ENCODE measurements at places on chromosomes 12 and 14.

GRCh38 chr12:114213055-114213581 is 192.8 kb downstream of the TBX5 start:
- DNase-seq, result no peak

- DNase-seq, result no peak
These were observed 85.0 kb upstream of the ANO2 start for GRCh38 chr12:6030081-6030480.

DNA sequence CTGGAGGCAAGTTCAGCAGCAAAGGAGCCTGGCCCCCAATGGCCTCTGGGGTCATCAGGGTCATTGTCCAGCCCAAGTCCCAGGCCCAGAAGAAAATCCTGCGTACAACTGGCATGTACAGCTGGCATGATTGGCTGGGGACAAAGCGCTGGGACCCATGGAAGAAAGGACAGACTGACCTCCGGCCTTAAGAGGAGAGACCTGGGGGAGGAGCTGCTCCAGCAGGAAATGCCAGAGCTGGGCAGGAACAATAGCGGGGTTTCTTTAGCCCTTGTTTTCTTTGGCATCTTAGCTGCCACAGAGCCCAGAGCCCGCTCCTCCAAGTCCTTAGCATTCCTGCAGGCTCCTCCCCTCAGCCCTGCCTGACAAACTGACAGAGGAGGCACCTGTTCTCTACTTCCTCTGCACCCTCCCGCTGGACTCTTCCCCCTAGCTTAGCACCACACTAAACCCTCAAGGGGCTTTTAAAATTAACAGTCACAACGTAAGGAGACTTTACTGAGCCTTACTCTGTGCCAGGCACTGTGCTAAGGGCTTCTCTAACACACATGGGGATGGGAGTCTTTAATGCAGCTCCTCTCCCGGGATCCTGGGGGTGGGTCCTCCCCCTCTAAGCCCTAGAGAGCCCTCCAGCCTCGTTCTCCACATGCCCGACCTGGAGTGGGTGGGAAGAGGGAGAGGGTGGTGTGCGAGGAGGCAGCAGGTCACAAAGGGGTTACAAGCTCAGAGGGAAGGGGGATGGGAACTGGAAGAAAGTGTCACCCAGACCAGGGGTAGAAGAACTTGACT is 1.8 kb upstream of the AQP5 start:
- no peak for DNase-seq

GRCh38 chr14:63388766-63389431 is 70.2 kb upstream of the GPHB5 start:
- peak; percentile 59 for DNase-seq

- no peak for DNase-seq
These were observed 18.2 kb downstream of the PNMA1 start for GRCh38 chr14:73695997-73696396.

- no peak for DNase-seq
These were observed 13.9 kb upstream of the KRT86 start for GRCh38 chr12:52260361-52261207.

DNA sequence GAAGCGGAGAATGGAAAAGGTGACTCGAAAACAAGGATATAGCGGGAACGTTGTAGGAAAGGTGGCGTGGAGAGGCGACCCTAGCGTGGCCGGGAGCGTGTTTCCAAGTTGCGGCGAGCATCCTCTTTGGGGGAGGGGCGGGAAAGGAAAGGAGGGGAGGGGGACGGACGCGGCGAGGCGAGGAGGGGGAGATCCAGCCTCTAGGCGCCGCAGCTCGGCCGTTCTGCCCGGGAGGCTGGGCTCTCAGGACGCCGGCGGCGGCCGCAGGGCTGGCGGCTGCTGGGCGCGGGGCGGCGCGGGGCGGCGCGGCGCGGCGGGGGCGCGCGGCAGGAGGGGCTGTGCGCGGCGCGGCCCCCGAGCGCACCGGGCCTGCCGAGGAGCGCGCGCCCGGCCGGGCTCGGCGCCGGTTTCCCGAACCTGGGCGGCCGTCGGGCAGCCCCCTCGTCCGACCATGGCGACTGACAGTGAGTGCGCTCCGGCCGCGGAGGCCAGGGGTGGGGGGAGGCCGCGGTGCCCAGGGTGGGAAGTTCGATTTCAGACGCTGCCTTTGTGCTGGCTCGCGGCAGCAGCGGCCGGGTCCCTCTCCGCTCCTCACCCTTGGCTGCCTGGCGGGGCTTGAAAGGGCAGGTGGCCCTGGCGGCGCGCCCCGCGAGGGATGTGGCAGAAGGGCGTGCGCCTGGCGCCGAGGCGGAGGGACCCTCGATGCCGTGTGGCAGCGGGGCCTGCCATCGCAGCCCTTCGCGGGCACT is 50.3 kb downstream of the SNAPC1 start:
- no peak for DNase-seq

GRCh38 chr14:76742966-76743365 is 18.3 kb upstream of the VASH1 start:
- no peak for DNase-seq

GRCh38 chr12:124217508-124218242 is 77.2 kb upstream of the RFLNA start:
- DNase-seq, result no peak

GRCh38 chr12:30905463-30906009 is 21.0 kb upstream of the TSPAN11 start:
- DNase-seq, result no peak

DNA sequence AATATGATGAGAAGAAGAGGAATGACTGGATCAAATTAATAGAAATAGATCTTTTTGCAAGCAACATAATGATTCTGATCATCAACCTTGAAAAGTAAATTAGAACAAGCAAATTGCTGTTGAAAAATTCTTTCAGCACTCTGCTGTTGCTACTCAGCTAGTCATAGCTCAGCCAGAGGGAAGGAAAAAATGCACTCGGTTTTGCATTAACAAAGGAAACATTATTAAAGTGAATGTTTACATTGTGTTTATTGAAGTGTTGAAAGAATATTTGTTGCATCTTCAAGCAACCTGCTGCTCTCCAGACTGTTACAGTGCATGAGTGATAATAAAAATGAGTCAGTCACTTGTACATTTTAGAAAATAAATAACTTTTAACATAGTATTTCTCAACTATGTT is 26.5 kb downstream of the AP5M1 start:
- no peak for DNase-seq

- DNase-seq, result no peak
These were observed 197.3 kb downstream of the TMTC3 start for GRCh38 chr12:88339254-88339949.

GRCh38 chr14:25537846-25538455 is 488.0 kb upstream of the STXBP6 start:
- DNase-seq, result no peak

- no peak for DNase-seq
These were observed 208.2 kb upstream of the GARIN6 start for GRCh38 chr12:99439399-99439798.

- no peak for DNase-seq
These were observed 9.7 kb downstream of the NCOR2 start for GRCh38 chr12:124557518-124558223.

DNA sequence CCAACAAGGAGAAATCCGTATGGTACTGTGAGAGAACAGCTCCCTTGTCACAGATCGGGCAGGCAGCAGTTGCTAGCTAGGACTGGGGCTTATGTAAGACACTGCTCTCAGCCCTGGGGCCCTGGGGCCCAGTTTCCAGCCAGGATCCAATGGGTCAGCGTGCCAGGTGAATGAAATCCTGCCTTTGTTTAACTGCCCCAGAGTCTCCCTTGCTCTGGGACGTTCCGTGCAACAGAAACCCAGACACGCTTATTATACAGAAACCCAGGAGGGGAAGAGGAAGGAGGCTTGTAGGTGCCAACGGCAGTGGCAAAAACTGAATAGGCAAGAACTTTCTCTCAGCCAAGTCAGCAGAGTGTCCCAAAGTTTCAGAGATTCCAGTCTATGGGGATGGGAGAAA is 110.6 kb downstream of the DIO2 start:
- no peak for DNase-seq

- DNase-seq, result peak; percentile 95
These were observed at the start of gene LEMD3 for GRCh38 chr12:65169320-65170208. TSS of gene LEMD3 (plus strand) at chr12:65169583. CDS start at chr12:65169597, 14 bp downstream.

GRCh38 chr14:54758041-54758440 is 144.6 kb downstream of the GCH1 start:
- no peak for DNase-seq

GRCh38 chr14:42469637-42470426 is 863.2 kb downstream of the LRFN5 start:
- no peak for DNase-seq

- no peak for DNase-seq
These were observed 23.6 kb upstream of the PLEK2 start for GRCh38 chr14:67435603-67436002.

GRCh38 chr14:36091096-36091495 is 85.4 kb downstream of the PTCSC3 start:
- no peak for DNase-seq

GRCh38 chr12:43832463-43833168 is 3.3 kb upstream of the TMEM117 start:
- DNase-seq, result peak; percentile 23

DNA sequence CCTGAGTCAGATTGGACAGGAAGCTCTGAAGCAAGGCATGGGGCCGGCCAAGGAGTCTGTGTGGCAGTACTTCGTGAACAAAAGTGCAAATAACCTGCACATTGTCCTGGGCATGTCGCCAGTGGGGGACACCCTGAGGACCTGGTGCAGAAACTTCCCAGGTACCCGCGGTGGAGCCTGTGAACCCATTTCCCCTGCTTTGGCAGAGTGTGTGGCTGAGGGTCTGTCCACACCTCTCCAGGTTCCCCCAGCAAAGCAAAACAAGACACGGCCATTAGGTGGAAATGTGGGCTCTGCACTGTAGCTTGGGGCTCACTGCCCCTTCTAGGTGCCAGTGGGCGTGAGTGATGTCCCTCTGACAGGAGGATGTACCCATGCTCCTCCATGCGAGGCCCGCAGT is 79.4 kb downstream of the CCDC92 start:
- DNase-seq, result no peak

DNA sequence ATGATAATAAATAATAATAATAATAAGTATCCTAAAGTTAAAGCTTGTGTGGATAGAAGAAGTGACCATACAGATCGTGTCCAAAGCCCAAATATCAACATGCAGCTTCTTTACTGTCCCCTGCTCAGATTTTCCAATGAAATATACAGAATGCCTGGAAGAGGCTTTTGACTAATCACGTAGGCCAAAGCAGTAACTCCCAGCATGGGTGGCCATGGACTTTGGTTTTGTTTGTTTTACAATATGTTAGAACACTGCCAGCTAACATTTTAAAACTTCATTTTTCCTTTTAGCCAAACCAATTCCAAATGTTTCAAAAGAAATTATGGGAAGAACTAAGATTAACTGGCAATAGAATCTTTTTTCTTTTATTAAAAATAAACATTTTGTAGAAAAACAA is 400.0 kb upstream of the FLRT2 start:
- DNase-seq, result no peak

- DNase-seq, result no peak
These were observed 404.2 kb downstream of the TMEM121 start for GRCh38 chr14:105930572-105930971.

GRCh38 chr12:119683816-119684215 is 15.9 kb downstream of the PRKAB1 start:
- no peak for DNase-seq

DNA sequence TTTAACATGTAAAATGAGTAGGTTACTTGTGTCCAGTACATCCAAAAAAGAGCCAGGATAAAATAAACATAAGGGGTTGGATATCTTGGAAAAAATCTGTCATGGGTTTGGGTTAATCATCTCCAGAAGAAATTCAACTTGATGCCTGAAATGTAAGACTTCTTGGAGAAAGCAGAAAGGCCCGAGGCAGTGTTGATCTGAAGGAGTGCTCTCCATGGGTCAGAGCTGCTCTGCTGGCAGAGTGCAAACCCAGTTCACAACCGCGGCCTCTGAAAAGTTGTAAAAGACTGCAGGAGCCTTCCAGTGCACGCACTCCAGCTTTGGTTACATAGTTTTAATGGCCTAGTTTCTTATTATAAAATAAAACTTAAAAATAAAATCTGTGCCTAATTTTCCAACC is 97.3 kb upstream of the ALX1 start:
- no peak for DNase-seq

- DNase-seq, result no peak
These were observed 37.2 kb downstream of the TNFAIP2 start for GRCh38 chr14:103160321-103161053.

- no peak for DNase-seq
These were observed 18.0 kb downstream of the HECTD1 start for GRCh38 chr14:31189346-31190218.

- no peak for DNase-seq
These were observed 167.8 kb upstream of the HIF1A start for GRCh38 chr14:61527325-61528100.

DNA sequence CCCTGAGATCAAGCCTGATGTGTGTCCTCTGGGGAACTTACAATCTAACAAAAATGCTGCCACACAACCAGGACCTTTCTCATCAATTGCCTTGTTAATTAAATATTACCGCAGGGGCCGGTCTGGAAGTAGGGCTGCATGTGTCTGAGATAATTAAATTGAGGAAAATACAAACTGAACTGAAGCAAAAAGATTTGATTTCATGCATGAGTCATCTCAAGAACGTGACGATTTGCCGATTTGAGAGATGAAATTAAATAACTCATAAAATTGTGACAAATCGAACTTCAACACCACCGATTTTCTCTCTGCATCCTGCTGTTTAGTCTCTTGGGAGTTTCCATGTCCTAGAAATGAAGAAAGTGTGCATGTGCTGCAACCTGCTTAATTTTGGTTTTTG is 94.6 kb upstream of the DAAM1 start:
- DNase-seq, result no peak

DNA sequence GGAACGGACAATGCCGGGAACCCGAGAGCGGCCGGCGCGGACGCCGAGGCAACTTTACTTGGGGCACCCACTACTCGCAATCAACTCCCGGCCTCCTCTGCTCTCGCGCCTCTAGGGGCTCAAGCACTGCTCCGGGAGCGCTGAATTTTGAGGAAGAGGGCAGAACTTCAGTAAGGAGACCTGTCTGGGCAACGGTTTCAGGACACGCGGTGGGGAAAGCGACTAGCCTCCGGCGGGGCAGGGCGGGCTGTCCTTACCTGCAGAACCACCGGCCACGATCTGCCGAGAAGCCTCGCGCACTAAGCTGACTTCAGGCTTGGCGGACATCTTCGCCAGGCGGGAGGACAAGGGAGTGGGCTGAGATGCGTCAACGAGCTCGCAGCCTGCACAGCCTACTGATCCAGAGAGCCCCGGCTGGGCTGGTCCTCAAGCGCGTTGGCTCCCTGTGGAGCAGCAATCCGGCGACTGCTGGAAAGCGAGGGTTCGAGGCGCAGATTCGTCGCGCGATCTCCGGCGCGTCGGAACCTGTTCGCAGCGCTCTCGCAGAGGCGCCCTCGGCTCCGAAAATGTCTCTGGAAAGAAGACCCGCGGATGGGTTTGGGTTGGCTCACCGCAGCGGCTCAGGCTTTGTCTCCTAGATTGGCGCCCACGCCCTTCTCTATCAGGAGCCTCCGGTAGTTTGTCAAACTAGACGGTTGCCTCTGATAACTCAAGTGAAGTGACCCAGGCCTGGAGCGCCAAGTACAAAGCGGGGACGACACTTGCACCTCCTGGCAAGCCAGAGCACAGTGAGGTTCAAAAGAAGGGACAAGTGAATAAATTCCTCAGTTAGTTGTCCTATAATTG is at the start of gene SLC25A21:
Gene SLC25A21 (minus strand): TSS at position 583 of the 846 bp plus-strand sequence.
- DNase-seq, result no peak

GRCh38 chr14:85002846-85003245 is 527.1 kb upstream of the FLRT2 start:
- DNase-seq, result no peak

All from CD4-positive, alpha-beta T cell treated with Interleukin-10 for 1 hour (primary cell).